ENCODE measurements at places on chromosomes 12 and 14. TPM values are rescaled to one million over a fixed set of nuclear protein-coding genes. Genes with fewer than 3 reads are reported as not detected.

The SIX6 gene
- not detected for total RNA-seq

The SDS gene
- total RNA-seq, result not detected

DNA sequence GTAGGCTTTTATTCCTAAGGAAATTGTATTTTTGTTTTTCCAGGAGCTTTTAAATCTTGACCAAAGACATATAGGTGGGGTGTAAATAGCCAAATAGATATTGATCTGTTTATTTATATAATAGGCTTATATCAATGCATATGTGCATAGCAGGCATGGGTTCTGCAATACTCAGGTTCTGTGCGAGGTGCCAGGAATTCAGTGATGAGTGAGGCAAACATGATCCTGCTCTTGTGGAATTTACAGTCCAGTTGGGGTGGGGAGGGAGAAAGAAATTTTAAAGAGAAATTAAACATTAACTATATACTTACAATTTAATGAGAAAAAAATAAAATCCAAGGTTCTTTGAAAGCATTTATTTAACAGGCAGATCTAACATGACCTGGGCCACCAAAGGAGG lies 160.3 kb upstream of the HIF1A start:
- no peak for DNase-seq

GRCh38 chr12:112466011-112466422 lies 47.3 kb downstream of the PTPN11 start:
- no peak for DNase-seq

DNA sequence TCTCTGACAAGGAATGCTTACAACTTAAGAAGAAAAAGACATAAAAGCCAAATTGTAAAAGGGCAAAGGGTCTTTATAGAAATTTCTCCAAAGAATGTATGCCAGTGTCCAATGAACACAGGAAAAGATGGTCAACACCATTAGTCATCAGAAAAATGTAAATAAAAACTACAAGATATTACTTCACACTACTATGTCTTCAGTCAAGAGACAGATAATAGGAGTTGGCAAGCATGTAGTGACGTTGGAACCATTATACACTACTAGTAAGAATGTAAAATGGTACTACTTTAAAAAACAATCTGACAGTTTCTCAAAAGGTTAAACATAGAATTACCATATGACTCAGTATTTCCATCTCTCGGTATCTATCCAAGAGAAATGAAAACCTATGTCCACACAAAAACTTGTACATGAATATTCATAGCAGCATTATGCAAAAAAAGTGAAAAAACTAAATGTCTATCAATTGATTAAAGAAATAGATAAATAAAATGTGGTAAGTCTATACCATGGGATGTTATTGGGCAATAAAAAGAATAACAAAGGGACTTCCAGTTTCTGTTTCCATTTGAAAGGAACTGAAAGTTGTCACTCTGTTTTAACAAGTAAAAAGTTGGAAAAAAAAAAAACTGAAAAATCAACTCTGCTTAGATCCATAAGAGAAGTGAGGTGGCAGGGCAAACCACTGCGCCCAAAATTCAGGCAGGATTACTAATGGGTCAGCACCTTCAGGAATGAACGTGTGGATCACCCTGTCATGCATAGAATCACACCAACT lies 69.8 kb downstream of the ALG10B start:
- peak; percentile 17 for DNase-seq

DNA sequence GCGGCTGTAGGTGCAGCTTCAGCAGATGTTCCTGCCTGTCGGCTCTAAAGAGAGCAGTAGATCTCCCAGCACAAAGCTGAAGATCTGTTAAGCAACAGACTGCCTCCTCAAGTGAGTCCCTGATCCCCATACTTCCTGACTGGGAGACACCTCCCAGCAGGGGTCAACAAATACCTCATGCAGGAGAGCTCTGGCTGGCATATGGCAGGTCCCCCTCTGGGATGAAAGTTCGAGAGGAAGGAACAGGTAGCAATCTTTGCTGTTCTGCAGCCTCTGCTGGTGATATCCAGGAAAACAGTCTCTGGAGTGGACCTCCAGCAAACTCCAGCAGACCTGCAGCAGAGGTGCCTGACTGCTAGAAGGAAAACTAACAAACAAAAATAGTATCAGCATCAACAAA lies 337.1 kb upstream of the USP15 start:
- DNase-seq, result no peak

GRCh38 chr12:78721906-78722305 lies 142.7 kb upstream of the SYT1 start:
- no peak for DNase-seq

DNA sequence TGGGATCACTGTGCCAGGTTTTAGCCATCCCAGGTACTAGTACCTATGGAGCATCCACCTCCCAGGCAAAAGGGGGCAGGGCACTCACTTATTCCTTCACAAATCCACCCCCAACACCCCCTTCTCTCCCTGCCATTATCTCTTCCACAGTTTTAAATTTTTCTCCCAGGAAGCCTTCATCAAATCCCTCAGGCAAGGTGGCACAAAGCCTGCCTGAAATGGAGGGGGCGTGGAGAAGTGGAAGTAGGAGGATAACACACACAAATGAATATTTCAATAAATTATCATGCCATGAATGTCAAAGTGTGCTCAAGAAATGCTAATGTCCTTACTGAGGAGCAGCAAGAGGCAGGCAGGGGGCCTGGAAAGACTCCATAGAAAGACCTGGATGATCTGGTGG lies 4.7 kb upstream of the CHST11 start:
- no peak for DNase-seq

- DNase-seq, result peak; percentile 5
These were observed 82.3 kb downstream of the KCNMB4 start for GRCh38 chr12:70448371-70448770.

GRCh38 chr12:54991991-54992375 lies 7.4 kb upstream of the TESPA1 start:
- no peak for DNase-seq

- no peak for DNase-seq
These were observed 18.6 kb upstream of the GPATCH2L start for GRCh38 chr14:76133103-76133502.

- DNase-seq, result no peak
These were observed 530 bp downstream of the ARL1 start for GRCh38 chr12:101407049-101407435.

DNA sequence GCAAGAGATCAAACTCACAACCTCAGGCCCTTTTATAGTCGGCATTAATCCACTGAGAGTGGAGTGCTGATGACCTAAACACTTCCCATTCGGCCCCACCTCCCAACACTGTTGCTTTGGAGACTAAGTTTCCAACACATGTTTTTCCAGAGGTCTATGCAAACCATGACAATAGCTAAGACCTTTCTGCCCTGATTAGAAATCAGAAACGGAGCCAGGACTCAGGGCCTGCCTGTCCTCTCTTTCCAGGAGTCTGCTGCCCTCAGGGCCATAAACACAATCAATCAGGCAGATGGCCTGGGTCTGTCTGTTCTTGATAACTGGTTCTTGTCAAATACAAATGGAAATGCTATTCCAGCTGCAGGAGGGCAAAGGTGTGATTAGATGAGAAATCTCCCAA lies 97.2 kb upstream of the PSMC1 start:
- DNase-seq, result no peak

DNA sequence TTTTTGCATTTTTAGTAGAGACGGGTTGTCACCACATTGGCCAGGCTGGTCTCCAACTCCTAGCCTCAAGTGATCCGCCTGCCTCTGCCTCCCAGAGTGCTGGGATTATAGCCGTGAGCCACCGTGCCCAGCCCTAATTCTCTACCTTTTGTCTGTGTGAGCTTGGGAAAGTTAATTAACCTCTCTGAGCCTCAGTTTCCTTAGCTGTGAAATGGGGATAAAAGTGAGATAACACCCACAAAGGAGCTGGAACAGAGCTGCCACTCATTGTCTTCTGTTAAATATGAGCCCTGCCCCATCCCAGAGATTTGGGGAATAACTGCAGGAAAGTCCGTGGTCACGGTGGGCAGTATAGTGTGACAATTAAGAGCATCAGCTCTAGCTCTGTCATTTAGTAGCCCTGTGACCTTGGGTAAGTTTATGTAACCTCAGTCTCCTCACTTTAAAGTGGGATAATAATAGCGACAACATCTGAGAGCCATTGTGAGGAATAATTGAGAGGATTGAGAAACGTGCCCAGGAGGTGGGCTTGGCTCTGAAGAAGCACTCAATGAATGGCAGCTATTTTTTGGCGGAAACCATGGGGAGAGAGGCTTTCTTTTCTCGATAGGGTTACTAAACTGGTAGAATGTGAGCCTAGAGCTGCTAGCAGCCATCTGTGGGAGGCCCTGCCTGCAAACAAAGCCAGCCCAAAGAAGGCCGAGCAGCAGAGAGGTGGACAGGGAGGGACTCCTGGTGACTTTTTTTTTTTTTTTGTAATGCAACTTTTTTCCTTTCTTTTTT lies 60.8 kb upstream of the MED13L start:
- no peak for DNase-seq

DNA sequence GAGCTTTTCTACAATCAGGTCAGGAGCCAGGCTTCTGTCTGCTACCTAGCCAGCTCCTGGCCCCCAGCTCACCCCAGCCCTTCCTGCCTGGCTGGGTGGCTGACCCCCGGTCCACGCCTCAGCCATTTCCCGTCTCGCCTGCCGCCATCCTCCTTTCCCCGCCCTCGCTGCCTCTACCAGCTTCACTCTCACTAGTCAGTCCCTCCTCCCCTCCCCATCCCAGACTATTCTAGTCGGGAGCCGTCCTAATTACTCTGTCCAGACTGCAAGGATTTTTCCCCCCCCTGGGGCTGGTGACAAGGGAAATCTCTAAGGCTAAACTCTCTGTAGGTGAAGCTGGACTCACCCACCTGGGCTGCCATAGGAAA lies 825 bp downstream of the DHH start:
- no peak for DNase-seq
